ENCODE measurements at places on chromosomes 12 and 14.

DNA sequence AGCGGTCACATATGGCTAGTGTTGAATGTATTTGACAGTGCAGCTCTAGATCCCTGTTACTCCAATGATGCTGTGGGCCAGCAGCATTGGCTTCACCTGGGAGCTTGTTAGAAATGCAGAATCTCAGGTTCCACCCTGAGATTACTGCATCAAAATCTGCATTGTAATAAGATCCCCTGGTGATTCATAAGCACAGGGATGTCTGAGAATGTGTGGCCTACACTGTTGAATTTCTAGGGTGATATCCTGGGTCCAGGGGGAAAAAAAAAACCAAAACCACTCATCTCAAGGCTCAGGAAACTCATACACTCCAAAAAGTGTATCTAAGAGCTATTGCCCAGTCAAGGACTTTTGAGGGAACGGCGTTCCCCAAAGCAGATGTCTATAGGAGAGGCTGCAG lies 196.8 kb downstream of the PPM1H start:
- no peak for DNase-seq

- no peak for DNase-seq
Observed at GRCh38 chr12:25926536-25926935, 31.9 kb upstream of the RASSF8 start.

GRCh38 chr12:15446807-15447206 lies 124.5 kb downstream of the PTPRO start:
- DNase-seq = no peak

GRCh38 chr14:33061667-33062325 lies 123.1 kb downstream of the NPAS3 start:
- no peak for DNase-seq

Data from DMS153 (cell line).